ENCODE measurements at places on chromosomes 7 and 10.

GRCh38 chr7:128217030-128217805 is 23.9 kb upstream of the LEP start:
- DNase-seq = no peak

GRCh38 chr7:28980451-28981160 is 22.5 kb upstream of the TRIL start:
- DNase-seq = no peak

- DNase-seq = no peak
These were observed 27.0 kb upstream of the ZNF862 start for GRCh38 chr7:149811221-149811620.

DNA sequence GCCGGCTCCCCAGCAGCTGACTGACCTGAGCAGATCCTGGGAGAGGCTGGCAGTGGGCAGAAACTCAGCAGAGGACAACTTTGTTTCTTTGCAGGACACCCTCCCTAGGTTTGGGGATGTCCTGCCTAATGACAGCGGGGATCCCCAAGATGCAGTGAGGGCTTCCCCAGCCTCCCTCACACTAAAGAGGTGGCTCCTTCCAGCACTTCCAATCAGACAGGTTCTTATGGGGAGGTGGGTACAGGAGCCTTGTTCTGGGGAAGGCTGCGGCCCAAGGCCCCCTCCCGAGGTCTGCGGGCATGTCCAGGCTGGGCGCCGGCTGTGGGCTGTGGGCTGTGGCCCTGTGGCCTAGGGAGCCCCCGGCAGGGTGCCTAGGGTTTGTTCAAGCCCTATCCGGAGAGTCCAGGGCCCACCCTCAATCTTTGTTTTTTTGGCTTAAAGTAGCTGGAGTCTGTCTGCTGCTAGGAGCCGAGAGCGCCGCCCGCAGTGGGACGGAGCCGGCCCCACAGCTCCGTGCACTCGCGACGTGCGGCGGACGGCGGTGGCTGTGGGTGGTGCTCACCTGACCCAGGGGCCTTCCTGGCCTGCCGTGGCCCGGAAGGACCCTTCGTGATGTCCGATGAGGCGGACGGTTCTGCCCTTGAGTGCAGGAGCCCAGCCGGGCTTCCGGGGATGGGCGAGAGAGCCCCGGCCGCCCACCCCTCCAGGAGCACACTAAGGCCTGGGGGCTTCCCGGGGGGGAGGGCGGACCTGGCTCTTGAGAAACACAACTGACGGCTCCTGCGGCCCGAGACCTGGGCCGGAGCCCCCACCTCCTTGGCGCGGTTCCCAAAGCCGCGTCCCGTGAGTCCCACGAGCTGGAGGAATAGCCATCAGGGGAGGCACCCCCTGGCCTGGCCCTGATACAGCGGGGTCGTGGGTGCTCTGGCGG is 57.2 kb downstream of the PDGFA start:
- DNase-seq = no peak

GRCh38 chr7:157466867-157467261 is 130.1 kb downstream of the DNAJB6 start:
- DNase-seq = no peak

DNA sequence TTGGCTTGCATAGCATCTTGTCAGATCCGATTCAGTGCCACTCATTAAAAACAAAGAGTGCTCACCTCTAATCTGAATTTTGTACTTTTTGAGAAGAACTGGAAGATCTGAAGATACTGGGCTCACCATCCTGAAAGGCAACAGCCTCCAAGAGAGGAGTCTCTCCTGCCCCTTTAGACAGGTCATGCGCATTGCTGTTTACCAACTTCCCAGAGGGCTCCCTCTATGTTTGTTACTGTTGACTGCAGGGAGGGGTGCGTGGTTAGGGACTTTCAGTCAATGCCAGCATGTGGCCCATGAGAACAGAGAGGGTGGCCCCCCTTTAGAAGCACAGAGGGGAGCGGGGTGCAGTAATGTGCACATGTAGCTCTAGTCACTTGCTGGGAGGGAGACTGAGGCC is 33.2 kb upstream of the CABCOCO1 start:
- DNase-seq = no peak

GRCh38 chr7:143434660-143435059 is 8.6 kb upstream of the TAS2R60 start:
- no peak for DNase-seq

GRCh38 chr10:24731942-24732341 is 8.3 kb upstream of the ARHGAP21 start:
- DNase-seq = no peak

GRCh38 chr7:40205992-40206391 is 71.2 kb downstream of the SUGCT start:
- no peak for DNase-seq

DNA sequence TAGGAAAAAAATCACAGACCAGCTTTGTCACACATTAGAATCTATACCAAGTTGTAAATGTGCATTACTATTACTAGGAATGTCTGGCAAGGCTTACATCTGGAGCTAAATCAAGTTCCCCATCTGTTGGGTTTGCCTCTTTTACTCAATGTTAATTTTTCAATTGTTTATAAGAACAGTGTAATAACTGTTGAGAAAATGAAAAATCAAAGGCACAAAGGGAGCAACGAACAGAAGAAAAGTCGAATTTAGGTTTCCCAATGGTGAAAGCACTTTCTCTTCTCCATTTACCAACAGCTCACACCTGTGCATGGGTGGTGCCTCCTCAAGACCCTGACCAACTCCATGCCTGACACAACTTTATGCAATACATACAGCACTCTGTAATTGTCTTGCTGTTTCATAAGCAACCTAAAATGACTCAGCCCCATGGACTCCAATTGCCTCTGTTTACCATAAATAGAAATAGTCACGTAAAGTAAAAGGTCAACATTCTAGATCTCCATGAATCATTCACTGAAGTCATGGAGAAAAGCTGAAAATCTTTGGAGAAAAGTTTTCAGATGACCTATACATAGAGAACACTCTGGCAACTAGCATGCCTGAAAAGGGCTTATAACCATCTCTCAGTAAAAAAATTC is 95.5 kb upstream of the KCNIP2 start:
- DNase-seq = no peak

DNA sequence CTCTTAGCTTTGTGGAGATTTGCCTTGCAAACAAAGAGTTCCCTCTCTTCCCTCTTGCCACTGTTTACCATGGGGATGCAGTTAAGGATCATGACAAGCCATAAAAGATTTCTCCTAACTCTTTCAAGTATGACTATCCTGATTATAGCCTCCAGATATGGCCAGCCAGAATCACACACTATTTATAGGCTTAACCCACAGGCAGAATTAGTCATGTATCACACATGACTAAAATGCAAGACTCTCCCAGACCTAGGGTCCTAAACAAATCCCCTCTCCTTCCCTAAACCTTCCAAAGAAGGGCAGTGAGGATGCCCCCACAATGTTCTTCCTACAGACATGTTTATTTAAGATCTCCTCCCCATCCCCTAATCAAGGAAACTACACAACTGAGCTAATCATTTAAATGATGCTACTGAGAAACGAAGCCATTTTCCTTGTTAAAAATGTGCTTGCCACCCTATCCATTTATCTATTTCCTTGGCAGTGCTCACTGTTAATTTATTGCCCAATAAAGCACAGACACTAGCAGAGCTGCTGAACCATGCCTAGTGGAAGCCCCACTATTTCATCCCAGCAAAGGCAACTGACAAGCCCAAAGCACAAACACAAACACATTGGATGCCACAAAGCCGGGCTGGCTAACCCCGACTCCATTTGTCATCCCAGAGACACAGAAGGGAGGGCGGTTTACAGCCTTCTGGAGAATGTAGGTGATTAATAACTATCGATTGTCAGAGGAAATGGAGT is 363.4 kb downstream of the KCNMA1 start:
- DNase-seq = no peak

DNA sequence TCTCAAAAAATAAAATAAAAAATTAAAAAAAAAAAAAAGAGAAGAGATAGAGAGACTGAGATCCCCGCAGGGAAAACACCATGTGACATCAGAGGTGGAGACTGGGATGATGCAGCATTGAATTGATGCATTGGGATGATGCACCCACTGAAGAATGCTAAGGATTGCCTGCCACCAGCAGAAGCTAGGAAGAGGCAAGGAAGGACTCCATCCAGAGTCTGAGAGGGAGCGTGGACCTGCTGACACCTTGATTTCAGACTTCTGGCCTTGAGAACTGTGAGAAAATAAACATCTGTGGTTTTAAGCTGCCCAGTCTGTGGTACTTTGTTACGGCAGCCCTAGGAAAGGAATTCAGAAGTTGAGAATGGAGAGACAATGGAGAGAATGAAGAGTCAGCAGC is 89.8 kb upstream of the PRPS1L1 start:
- DNase-seq = no peak

DNA sequence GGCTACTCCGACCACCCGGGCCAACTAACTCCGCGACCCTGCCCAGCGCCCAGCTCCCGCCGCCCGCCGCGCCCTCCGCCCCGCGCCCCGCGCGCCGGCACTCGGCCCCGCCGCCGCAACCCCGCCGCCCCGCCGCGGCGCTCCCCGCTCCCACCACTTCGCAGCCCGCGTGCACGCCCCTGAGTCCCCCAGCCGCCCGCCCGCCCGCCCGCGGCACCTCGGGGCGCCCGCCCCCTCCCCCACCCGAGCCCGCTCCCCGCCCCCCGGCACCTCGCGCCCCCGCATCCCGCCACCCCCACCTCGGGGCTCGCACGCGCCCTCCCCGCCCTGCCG is 598 bp downstream of the JAZF1 start:
- DNase-seq = no peak

DNA sequence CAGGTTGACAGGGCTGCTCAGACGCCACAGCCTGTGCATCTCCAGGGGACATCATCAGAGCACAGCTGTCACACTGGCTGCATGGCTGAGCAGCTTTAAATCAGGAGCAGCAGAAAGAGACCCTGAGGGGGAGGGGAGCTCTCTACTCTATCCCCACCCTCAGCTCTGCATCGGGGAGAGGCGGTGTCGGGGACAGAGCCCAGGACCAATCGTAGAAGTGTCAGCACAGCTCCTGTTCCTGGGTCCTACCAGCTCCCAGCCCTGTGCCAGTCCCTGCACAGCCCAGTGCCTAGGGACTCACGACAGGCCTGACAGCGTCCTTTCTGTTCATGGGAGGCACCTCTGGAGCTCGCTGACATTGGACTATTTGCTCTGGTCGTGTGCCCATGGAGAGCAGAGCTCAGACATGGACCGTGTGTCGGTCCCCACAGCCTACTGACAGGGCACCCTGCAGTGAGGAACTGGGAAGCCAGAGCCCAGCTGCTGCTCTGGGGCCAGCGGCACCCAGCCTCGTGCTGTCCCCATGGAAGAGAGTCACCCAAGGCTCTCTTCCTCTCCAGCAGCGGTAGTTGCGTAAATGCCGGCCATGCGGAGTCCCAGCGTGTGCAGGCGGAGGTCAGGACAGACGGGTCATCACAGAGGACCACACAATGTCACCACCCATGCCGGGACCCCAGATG is 20.4 kb upstream of the ANTXRL start:
- no peak for DNase-seq

- DNase-seq = no peak
These were observed 101.1 kb upstream of the TARP start for GRCh38 chr7:38374507-38374906.

GRCh38 chr10:110074298-110074697 is 66.5 kb downstream of the ADD3 start:
- DNase-seq = no peak

GRCh38 chr10:102394801-102395399 is 605 bp upstream of the NFKB2 start:
- DNase-seq = peak; percentile 51

- no peak for DNase-seq
These were observed 590.9 kb downstream of the LRMDA start for GRCh38 chr10:76022366-76022765.

DNA sequence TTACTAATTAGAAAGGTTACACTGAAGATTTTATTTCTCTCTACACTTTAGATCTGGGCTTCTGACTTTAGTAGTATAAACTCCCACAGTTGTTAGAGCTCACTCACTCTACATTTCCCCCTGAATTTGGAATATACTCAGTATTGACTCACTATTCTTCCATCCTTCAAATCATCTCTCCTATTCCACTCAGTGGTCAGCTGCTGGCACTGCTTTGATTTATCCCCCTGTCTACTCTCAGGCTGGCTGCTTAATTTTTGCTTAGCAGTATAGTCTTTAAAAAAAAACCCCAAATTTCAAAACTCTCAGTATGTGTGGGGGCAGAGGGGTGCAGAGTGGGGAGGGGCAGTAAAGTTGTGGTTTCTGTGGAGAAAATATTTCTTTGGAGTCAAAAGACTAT is 68.9 kb downstream of the CDK6 start:
- DNase-seq = no peak

GRCh38 chr10:43945908-43946307 is 297.2 kb upstream of the ZNF32 start:
- no peak for DNase-seq

DNA sequence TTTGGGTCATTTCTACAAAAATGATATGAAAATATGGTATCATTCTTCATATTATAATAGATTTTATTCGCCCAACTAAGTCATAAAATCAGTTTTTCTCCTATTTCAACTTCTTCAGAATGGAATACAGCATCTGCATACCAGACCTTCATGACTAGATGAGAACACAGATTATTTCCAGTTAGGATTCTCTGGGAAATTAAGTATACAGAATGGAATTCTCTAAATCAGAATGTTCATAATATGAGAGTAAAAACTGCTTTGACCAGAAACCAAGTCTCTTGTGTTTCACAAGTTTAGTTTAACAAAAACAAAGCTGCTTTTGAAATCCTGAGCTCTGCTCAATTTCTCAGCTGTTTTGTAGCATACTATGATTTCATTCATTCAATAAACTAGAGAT is 160.3 kb upstream of the SEMA3A start:
- DNase-seq = no peak

- DNase-seq = no peak
These were observed 684 bp upstream of the ATXN7L1 start for GRCh38 chr7:105876964-105877601.

DNA sequence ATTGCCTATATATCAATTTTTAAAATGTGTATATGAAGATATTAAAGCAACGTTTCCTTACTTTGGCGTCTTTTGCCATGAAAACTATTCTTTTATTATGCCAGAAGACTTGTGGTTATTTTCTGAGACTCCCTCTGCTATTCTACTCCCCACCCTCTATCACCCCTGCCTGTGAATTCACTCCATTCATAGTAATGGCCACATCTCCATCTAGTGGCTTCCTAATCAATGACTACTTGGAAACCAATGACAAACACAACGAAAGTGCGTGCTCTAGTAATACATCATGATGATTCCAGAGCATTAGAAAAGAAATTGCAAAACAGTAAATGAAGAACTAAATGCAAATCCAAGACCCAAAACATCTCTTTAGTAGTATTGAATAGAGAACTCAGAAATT is 186.7 kb upstream of the HGF start:
- no peak for DNase-seq

GRCh38 chr10:6153845-6154244 is 48.9 kb upstream of the PFKFB3 start:
- no peak for DNase-seq

DNA sequence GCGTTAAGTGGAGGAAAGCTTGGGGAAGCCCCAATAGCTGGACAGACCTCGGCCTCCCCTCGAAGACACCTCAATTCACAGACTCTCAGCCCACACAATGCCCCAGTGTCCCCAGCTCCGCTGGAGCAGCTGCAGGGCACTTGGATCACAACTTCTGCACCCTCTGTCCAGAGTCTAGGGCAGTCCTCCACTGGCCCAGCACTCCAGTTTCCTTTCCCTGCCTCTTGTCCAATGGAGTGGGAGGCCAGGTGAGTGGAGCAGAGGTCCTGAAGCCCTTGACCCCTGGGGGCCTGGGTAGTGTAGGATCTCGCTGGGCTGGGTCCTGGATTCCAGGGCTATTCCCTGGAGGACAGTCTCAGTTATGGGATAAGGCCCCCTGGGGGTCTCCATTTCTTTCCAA is 11.9 kb downstream of the SFRP5 start:
- no peak for DNase-seq

- no peak for DNase-seq
These were observed 247.6 kb upstream of the HGF start for GRCh38 chr7:82017334-82017943.

- DNase-seq = no peak
These were observed 94.2 kb downstream of the EBF3 start for GRCh38 chr10:129869596-129870473.
